ENCODE measurements at places on chromosomes 6 and 20.
A peak's percentile ranks its signal among the peaks of the same experiment; 100 is the strongest.

DNA sequence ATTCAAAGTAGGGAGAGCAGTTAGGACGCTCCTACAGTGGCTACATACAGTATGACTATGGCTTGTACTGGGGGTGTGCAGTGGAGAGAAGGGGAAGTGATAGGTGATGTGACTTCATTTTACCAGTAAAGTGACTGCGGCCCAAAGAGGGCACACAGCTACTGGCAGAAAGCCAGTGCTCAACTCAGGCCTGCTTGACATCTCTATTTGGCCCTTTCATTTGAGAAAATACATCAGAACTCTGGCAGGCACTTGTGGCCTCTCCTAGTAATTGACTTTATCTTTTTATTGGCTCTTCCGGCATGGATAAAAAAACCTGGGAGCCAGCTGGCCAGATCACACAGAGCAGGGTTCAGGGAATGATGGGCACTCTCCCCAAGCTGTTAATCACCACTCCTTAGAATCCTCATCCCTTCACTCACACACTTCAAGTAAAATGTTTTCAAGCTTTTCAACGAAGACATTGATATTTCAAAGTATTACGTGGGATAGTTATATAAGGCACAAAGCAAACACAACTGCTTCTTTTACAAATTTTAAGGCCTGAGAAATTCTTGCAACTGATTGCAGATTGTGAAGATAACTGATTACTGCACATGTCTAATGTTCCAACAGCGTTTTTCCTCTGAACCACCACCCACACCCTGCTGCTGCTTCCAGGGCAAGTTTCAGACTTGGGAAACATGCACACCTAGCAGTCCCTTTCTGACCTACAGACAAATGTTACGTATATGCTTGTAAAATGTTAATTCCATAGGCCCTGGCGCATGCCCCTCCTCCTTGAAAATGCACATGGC lies 73.5 kb downstream of the TNFRSF21 start:
- DNase-seq = no peak

DNA sequence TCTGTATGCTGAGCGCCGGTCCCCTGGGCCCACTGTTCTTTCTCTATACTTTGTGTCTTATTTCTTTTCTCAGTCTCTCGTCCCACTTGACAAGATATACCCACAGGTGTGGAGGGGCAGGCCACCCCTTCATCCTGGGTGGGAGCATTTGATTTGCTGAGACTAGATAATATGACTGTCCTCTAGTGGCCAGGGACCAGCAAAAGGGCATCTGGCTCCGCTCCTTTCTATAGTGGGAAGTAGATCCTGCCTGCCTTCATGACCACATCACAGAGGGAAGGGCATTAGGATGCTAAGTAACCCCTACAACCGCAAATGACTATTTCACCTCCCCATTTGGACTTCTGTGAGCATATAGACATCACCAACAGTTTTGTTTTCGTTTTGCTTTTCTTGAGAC lies 64.5 kb downstream of the TRMT6 start:
- DNase-seq = no peak

- no peak for DNase-seq
Measured at GRCh38 chr6:73832313-73832712, 136.3 kb downstream of the CD109 start.

- no peak for DNase-seq
Measured at GRCh38 chr6:52262620-52263344, 18.5 kb upstream of the IL17F start.

DNA sequence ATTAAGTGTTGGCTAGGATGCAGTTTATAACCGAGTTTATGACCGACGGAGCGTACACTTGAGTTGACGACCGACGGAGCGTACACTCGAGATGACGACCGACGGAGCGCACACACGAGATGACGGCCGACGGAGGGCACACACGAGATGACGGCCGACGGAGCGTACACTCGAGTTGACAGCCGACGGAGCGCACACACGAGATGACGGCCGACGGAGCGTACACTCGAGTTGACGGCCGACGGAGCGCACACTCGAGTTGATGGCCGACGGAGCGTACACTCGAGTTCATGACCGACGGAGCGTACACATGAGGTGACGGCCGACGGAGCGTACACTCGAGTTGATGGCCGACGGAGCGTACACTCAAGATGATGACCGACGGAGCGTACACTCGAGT lies 119.8 kb downstream of the HUS1B start:
- DNase-seq = no peak

DNA sequence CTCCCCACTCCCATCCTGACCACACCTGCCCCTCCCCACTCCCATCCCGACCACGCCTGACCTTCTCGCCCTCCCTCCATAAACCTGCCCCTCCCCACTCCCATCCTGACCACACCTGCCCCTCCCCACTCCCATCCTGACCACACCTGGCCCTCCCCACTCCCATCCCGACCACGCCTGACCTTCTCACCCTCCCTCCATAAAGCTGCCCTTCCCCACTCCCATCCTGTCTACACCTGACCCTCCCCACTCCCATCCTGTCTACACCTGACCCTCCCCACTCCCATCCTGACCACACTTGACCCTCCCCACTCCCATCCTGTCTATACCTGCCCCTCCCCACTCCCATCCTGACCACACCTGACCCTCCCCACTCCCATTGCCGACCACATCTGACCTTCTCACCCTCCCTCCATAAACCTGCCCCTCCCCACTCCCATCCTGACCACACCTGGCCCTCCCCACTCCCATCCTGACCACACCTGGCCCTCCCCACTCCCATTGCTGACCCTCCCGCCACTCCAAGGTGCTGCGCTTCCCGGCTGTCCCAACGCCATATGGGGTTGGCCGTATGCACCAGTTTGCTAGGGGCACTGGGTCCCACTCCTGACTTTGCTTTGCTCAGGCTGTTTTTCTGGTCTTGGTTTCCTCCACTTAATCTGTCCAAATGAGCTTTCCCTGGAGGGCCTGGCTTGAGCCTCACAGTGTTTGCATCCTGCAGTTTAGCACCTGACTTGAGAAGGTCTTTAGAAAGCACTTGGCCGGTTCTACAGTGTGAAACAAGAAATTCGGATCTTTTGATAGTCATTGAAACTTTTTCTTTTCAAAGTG lies 2.9 kb downstream of the KIF25 start:
- no peak for DNase-seq

DNA sequence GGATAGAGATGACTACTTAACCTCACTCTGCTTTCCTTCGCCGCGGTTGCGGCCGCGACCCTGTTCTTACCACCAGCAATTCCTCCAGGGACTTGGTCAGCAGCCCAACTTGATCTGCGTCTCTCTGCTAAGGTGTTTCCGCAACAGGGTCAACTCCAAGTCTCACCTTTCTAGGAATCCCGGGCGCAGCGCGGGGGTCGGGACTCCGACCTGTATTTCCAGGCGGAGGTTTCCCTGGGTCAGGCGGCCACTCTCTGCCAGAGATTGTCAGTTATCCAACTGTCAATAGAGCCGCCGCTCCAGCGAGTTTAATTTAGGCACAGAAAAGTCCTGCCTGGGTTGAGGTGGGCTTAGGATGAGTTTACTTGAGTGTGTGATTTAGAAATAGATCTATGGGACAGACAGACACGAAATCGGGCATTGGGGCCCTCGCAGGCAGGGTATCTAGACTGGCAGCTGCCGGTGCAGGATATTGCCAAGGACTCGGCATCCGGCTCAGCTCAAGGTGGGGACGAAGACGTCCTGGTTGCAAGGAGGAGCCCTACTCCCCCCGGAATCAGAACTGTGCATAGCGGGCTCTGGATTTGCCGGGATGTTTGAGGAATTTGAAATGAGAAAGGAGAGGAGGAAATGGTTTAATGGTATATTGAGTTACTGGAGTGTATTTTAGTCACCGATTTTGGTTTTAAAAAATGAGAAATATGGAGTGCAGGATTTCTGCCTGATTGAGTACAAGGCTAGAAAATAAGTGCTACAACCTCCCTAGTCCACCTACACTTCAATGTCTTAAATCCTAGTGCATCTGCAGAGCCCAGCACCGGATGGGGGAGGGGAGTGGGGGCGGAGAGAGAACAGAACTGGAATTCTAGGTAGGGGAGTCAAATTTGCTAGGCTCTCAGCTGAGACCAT lies 23.7 kb downstream of the POM121L2 start:
- no peak for DNase-seq

DNA sequence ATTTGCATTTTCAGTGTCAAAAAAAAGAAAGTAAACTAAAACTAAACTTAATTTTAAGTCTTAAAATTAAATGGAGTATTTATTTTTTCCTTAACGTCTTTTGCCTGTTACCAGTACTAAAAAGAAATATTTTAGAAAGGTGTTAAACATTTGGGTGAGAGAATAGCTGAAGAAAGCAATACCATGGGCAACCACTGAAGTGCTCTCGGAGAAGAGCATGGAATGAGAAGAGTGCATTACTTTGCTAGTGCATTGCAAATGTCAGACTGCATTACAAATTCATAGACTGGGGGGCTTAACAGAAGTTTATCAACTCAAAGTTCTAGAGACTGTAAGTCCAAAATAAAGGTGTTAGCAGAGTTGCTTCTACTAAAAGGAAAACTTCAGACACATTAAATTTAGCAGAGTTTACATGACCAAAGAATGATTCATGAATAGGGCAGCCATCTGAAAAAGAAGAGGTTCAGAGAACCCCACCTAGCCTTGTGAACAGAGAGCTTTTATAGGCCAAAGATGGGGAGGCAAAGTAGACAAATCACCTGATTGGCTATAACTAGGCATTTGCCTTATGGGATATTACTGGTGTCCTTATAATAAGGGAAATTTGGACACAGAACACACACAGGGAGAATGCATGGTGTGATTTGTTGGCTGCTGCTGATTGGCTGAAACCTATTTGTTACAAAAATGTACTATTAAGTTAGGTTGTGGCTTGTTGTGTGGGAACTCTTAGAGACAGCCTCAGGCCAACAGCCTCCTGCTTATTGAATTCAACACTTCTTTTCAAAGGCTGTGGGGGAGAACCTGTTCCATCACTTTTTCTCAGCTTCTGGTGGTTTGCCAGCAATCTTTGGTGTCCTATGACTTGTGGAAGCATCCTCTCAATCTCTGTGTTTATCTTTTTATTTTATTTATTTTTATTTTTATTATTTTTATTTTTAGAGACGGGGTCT lies 106.7 kb upstream of the RREB1 start:
- no peak for DNase-seq

DNA sequence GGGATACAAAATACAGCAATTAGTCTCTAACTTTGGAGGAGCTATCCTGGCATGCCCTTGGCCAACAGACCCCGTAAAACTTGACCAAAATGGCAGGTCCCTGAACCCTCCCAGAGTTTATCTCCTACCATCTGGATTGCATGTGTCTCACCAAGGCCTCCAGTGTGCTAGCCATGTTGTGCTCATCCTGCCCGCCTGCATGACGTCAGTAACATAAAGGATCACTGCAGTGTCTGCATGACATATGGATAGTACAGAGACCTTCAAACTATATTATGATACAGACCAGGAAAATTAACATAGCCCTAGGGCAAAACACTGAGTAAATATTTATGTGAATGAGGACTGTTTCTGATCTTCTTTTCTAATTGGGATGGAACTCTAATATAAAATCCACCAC lies 25.3 kb downstream of the CPXM1 start:
- DNase-seq = no peak

DNA sequence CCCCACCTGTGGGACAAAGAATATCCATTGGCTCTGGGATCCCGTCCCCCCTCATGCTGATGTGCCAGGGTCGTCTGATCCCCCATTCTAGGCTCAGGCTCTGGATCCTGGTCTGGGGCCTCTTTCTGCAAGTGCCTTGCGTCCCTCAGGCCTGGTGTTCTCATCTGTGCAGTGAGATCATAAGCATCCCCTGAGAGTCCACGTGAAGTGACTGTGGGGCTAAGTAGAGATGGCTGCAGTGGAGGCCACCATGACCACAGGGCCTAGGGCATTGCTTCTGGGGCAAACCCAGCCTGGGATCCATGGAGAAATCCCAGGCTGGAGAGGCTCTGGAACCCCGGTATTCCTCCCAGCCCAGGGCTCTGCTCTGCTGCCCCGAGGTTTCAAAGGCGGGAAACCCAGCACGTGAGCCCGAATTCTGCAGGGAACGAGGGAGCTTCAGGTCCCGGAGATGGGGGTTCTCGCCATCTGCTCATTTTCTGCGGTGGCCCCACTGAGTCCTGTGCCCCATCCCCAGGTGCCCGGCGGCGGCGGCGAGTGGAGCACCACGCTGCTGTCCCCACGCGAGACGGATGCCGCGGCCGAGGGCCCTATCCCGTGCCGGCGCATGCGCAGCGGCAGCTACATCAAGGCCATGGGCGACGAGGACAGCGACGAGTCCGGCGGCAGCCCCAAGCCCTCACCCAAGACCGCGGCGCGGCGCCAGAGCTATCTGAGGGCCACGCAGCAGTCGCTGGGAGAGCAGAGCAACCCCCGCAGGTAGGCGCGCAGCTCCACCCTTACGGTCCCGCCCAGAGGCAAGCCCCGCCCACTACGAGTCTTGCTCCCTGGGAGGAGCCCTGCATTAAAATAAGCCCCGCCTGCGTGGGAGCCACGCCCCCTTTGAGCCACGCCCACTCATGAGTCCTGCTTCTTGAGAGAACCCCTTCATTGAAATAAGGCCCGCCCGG lies 105.5 kb upstream of the MYL9 start:
- peak; percentile 75 for DNase-seq
